ENCODE measurements at places on chromosomes 7 and 10.

GRCh38 chr7:114243646-114244045 is 171.0 kb upstream of the FOXP2 start:
- no peak for DNase-seq

- DNase-seq, result no peak
These were observed 29.6 kb downstream of the LRRC27 start for GRCh38 chr10:132361581-132362101.

- DNase-seq, result no peak
These were observed 49.8 kb upstream of the PDSS1 start for GRCh38 chr10:26647602-26648244.

- peak; percentile 86 for DNase-seq
These were observed 30.3 kb upstream of the GARS1 start for GRCh38 chr7:30564243-30564892.

DNA sequence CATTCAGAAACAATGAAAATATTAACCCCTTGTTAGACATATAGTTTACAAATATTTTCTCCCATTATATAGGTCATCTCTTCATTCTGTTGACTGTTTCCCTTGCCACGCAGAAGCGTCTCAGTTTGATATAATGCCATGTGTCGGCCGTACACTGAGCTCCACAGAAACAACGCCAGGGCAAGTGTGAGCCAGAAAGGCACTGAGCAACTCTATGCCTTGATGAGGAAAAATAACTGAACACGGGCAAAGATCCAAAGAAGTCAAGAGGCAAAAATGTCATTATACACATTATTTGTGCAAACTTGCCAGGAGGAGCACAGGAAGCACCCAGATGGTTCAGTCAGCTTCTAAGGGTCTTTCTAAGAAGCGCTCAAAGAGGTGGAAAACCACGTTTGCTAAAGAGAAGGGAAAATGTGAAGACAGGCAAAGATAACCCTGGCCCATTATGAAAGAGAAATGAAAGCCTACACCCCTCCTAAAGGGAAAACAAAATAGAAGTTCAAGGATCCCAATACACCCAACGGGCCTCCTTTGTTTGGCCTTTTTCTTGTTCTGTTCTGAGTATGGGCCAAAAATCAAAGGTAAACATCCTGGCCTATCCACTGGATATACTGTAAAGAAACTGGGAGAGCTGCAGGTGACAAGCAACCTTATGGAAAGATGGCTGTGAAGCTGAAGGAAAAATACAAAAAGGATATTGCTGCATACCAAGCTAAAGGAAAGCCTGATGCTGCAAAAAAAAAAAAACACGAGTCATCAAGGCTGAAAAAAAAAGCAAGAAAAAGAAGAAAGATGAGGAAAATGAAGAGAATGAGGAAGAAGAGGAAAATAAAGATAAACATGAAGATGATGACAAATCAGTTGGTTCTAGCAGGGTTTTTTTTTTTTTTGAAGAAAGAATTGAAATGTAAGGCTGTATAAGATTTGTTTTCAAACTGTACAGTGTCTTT is 15.5 kb downstream of the ARHGAP12 start:
- no peak for DNase-seq

- no peak for DNase-seq
These were observed 754 bp downstream of the GSTO1 start for GRCh38 chr10:104255311-104255981.

- peak; percentile 15 for DNase-seq
These were observed 889 bp upstream of the SEMA3A start for GRCh38 chr7:84195295-84196060.

- DNase-seq, result no peak
These were observed 227.0 kb upstream of the AOAH start for GRCh38 chr7:36951257-36951697.

- DNase-seq, result no peak
These were observed 16.3 kb downstream of the GSAP start for GRCh38 chr7:77399816-77400215.

DNA sequence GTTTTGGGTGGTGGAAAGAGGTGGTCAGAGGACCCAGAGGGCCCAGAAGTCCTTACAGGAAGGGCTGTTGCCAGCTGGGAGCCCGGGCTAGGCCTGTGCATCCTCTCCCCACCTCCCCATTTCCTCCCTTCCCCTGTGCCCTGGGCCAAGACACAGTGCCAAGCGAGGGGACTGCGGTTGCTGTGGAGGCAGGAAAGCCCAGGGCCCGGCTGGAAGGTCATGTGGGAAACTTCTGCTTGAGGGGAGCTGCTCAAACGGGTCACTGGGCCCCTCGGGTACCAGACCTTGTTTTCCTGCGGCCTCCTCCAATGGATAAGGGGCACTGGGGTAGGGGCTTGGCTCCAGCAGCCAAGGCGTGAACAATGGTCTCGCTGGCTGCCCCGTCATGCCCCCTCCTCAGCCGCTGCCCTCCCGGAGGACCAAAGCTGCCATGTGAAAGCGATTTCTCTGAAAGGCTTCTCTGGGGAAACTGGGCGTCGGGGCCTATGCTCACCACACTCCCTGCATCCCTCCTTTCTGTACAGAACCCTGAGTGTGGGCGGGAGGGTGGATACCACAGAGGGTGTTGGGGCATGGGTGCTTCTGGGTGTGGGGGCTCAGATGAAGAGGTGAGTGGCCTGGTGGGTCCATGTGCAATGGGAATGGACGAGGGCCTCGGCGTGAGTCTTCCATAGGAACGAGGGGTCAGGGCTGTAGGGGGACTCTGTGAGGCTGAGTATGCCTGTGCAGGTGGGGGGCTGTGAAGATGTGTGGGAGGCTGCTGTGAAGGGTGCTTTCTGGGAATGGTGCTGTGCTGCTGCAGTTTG is 135.3 kb downstream of the PTPN20 start:
- no peak for DNase-seq

DNA sequence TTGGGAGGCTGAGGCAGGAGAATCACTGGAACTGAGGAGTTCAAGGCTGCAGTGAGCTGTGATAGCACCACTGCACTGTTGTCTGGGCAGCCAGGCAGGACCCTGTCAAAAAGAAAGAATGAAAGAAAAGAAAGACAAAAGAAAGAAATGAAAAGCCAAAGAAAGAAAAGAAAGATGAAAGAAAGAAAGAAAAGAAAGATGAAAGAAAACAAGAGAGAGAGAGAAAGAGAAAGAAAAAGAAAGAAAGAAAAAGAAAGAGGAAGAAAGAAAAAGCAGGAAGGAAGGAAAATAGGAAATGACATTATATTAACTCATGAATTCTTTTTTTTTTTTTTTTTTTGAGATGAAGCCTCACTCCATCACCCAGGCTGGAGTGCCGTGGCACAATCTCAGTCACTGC is 32.4 kb upstream of the SPDYE3 start:
- no peak for DNase-seq

DNA sequence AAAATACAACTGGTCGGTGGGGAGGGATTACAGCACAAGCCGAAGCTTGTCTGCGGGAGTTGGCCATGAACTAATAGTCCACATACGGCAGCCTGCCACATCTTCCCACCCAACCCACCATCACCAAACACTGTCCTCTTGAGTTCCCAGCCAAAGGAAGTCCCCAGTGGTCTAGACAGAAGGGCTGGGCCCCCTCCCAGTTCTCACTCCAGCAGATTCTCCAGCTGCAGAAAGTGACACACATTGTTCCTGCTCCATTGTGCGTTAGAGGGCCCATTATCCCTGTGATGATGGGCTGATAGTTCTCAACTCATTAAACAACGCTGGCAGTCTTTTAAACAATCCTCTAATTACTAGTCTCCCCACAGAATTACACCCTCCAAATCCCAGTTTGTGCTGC is 148.0 kb downstream of the FGFR2 start:
- no peak for DNase-seq

DNA sequence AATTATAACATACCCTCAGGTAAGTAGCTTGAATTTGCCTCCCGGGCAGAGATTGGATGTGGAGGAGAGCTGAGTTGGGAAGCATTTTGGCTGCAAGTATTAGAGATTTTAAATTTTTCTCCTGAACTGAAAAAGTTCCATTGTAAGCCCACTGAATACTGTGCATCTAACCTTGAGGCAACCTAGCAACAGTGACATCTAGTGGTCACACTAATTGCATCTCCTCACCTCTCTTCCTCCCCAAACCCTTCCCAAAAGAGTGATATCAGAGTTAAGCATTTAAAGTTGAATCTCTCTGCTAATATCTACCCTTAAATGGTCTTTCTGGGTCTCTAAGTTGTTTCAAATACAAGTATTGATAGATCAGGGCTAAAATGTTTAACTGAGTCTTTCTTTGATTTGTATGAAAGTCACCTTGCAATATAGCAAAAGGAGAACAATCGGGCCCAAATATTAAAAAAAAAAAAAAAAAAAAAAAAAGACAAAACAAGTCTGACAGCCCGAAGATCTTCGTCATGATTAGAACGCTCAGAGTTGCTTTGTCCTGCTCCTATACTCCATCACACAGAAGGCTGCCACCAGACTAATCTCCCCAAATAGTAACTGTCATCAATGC is 40.4 kb upstream of the DLX5 start:
- DNase-seq, result peak; percentile 36

- DNase-seq, result no peak
These were observed 2.5 kb downstream of the NIPSNAP2 start for GRCh38 chr7:55966851-55967250.

GRCh38 chr10:123007558-123008354 is 839 bp downstream of the IKZF5 start:
- DNase-seq, result peak; percentile 11

GRCh38 chr7:76073335-76073990 is 25.6 kb downstream of the MDH2 start:
- DNase-seq, result no peak

GRCh38 chr7:75928568-75928914 is 13.6 kb downstream of the POR start:
- no peak for DNase-seq
